Effector memory CD4-positive, alpha-beta T cell (primary cell): ENCODE measurements at places on chromosomes 4 and X.

- no peak overlapping the region for H3K4me3 ChIP-seq
- no peaks in the 10 kb centered on the region for H3K4me1 ChIP-seq
- no peak for DNase-seq
- no peaks in the 10 kb centered on the region for H3K36me3 ChIP-seq
Observed at GRCh38 chrX:130771648-130772047, 131.4 kb downstream of the ENOX2 start.

GRCh38 chr4:172152284-172152683 is 339.1 kb downstream of the GALNTL6 start:
- H3K4me1 ChIP-seq: no peaks in the 10 kb centered on the region
- no peak for DNase-seq
- H3K27ac ChIP-seq: no peak overlapping the region

DNA sequence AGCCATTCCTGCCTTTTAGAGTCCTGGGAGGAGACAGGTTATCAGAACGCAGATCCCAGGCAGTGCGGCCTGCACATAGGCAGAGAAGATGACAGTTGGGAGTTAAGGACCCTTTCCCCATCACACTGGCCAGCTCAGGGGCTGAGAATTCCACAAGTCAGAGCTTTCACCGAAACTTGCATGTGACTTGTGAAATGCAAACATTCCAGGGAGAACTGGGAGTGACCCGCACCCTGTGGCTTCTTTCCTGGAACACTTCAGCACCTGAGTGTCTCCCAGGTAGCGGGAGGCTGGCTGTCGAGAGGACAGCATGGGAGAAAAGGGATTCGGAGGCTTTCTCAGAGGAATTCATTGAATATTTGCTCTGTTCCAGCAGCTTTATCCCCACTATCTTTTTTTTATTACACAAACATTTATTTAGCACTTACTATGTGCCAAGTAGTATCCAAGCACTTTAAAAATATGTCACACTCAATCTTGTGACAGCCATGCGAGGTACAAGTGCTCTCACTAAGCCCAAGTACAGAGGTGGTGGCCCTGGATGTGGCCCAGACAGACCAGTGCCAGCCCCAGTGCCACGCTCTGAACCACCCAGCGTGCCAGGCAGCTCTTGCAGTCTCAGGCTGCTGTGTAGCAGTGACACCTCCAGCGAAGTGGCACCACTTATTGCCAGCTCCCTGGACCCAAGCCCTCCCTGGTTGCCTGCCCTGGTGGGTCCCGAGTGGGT is 100.5 kb downstream of the PHKA2 start:
- H3K4me3 ChIP-seq: no peak overlapping the region
- H3K27ac ChIP-seq: no peak overlapping the region
- H3K4me1 ChIP-seq: peaks cover 9% of the 10 kb centered on the region
- H3K36me3 ChIP-seq: no peaks in the 10 kb centered on the region
- H3K27me3 ChIP-seq: no peaks in the 10 kb centered on the region

GRCh38 chr4:176849076-176849475 is 56.4 kb upstream of the VEGFC start:
- H3K27ac ChIP-seq: no peak overlapping the region
- H3K4me3 ChIP-seq: no peak overlapping the region
- no peak for DNase-seq
- no peaks in the 10 kb centered on the region for H3K27me3 ChIP-seq
